ENCODE measurements at places on chromosomes 7 and 10. TPM values are rescaled to one million over a fixed set of nuclear protein-coding genes. Genes with fewer than 3 reads are reported as not detected.

The PIP gene
- not detected for total RNA-seq

The DPCD gene
- 53.5 TPM for total RNA-seq

The DDC gene
- not detected for total RNA-seq

The GALNT17 gene
- under 0.01 TPM for total RNA-seq

The CLCN1 gene
- total RNA-seq: under 0.01 TPM

The OGA gene
- 49.5 TPM for total RNA-seq

The JMJD1C gene
- total RNA-seq: 24.1 TPM

The PON1 gene
- not detected for total RNA-seq

The CYP3A7 gene
- 0.34 TPM for total RNA-seq

The PPP3CB gene
- total RNA-seq: 16.5 TPM

The BAIAP2L1 gene
- 2.5 TPM for total RNA-seq

The ANKRD30A gene
- not detected for total RNA-seq

The AFAP1L2 gene
- 1.9 TPM for total RNA-seq

The TAF6 gene
- 81.9 TPM for total RNA-seq

The ZNF775 gene
- 7.4 TPM for total RNA-seq

The SPOCK2 gene
- total RNA-seq: 0.34 TPM

The TEX36 gene
- not detected for total RNA-seq

The PRLHR gene
- not detected for total RNA-seq

The IDI2 gene
- total RNA-seq: not detected

The GJC3 gene
- not detected for total RNA-seq

The HGF gene
- total RNA-seq: 30.3 TPM

The LIPK gene
- not detected for total RNA-seq

The CALCR gene
- total RNA-seq: not detected

The TMEM178B gene
- under 0.01 TPM for total RNA-seq

The PON3 gene
- total RNA-seq: not detected

The CDNF gene
- total RNA-seq: 0.34 TPM

The HOXA7 gene
- 4.2 TPM for total RNA-seq

The PAPOLB gene
- not detected for total RNA-seq

The LFNG gene
- total RNA-seq: 1.2 TPM
